ENCODE measurements at places on chromosomes 2 and 18.

DNA sequence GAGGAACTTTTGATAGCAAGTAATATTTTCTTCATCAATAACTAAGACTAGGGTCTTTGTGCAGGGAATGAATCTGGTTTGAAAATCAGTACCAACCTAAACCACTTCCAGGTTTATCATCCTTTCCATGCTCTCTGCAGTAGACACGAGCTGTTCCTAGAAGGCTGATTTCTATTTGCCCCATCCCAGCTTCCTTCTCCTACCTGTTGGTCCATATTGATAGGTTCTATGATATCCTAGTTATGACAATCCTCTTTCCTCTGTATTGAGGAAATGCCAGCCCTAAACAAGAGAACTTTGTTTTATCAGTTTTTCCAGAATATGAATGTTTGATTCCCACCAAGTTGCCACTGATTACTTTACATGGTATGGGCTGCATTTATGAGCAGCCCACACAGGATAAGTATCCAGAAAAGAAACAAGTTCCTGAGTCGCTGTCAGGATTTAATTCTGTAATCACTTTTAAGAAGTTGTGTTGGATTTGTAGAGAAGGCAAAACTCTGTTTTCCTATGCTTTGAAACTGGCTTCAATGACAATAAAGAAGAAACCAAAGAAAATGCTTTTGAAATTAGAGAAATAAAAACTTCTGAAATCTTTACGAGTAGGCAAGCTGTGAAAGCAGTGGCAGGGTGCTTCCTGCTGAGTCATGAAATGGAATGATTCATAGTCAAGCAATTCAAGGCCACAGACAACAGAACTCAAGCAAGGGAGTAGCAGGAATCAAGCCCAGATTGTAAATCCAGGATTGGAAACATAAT is 37.3 kb upstream of the TANK start:
- DNase-seq, result no peak

DNA sequence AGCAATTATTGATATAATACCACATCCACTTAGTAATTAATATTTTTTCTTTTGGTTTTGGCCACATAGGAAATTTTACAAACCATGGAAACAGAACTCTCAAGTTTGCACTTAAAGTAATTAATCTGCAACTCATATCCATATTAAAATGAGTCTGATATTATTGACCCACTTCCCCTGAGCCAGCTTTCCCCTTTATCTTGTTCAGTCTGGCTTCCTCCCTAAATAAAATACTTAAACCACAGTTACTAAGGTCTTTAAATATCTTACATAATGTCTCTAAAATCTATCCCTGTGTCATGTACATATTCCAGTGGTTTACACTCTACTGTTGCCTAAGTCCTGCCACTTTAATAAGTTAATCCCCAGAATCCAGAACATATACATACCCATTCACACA is 564.9 kb upstream of the FSHR start:
- DNase-seq, result no peak

DNA sequence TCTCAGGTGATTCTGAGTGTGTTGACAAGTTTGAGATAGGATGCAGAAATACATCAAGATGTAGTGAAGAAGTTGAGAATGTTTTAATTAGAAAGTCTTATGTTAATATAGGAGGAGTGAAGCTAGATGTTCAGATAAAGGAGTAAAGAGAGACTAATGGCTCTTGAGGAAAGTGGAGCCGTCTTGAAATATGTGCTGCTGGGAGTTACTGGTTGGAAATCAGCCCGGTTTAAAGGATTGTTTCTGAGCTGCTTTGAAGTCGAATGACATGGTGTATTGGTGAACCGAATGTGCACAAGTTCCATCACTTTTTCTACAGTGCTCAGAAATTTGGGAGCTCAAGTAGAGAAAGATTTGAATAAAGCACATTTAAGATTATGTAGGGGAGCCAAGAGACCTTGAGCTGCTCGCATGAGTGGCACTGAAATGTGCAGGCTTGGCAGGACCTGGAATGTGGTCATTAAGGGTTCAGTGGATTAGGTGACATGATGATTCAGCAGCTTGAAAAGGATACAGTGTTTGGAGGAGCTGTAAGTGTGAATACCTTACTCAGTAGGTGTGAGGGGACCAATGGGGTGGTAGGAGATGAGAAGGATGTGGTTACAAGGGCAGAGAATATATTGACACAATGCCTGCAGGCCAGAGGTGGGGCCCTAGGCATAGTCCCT is 68.6 kb downstream of the CAB39 start:
- DNase-seq, result no peak

DNA sequence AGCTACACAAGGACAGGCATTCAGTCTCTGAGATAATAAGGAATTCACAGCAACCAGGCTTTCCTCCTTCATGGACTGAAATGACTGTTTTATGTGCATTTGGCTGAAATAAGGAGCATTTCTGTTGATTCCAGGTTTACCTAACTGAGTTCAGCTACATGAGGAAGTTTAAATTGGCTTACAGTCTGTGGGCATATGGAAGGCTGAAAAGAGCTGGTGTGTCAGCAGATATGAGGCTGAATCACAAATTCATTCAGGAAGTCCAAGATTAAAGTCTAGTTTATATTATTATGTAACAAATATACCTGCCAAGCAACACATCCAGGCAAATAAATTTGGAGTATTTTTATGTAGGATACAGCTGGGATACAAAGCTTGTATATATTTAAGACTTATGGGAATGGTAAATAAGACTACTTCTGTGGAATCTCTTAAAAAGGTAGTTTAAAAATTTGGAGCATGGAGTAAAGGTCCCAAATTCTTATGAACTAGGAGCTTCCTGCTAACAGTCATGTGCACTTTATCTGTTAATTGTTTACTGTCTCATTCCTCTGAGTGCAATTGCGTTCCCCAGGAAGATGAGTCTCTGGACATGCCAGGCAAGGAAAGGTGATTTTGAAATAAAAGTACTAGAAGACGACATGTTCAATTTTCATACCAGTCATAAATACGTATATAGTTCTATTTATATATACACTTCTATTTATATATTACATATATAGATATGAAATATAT is 53.0 kb downstream of the ZC3H8 start:
- DNase-seq, result no peak

DNA sequence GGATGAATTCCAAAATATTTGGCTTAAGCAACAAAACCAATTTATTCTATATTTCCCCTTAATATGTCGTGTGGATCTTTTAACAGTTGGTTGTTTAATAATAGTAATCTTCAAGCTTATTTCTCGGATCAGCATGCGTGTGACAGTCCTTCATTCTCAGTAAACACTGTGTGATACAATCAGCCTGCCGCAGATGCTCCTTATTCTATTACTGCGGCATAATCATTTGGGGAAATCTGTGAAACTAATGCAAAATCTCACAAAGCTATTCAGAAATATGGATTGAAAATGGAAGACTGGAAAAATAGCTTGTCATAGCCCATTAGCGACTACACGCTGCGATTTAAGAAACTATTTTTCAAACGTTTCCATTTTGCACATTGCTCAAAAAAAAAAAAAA is 36.9 kb downstream of the LINC00305 start:
- no peak for DNase-seq

DNA sequence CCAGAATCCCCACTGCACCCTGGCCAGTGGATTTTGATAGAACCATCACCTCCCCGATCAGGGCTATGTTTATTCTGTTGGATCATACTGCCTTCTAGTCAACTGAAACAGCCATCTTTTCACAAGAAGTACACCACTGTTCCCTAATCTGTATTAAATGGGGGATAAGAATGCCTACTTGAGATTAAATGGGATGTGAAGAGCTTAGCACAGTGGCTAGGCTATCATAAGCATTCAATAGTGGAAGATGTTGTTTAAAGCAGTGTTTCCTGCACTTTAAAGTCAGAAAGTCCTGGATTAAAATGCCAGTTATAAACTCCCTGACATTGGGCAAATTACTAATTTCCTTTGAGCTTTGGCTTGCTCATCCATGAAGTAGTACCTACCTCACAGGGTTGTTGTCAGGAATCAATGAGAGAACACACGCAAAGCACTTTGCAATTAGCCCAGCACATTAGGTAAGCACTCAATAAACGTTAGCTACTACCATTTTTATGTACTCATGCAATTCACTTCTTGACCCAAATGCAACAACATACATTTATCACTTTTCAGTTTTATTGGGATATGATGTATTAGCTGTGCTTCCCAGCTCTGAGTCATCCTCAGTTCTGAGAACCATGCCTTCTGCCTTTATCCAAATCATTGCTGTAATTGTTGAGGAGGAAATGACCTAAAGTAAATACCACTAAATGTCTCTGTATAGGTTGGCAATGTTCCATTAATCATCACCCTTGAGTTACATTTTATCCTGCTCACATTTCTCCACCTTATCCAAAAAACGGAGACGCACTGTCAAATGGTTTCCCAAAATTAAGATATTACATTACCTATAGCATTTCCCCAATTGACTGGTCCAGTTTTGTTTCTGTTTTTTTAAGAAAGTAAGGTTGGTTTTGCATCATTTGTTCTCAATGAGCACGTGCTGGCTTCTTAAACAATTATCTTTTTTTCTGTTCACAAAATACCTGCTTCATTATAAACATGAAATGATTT is 2.1 kb downstream of the TMEM247 start:
- no peak for DNase-seq

GRCh38 chr18:13579874-13580273 is 146.5 kb downstream of the FAM210A start:
- no peak for DNase-seq

DNA sequence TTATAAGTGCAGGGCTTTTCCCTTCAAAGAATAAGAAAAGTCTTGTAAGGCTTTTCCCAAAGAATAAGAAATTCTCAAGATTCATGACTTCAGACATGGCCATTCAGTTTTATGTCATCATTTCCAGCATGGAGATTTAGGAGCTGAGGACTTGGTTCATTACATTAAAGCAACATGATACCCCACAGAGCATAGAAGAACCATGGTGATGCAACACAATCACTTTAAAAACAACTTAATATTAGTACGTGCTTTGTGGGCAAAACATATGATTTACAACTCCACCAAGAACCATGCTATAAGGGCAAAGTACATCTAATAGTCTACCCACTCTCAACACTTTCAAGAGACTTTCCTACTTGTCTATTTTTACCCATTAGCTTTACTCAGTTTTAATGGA is 214.4 kb downstream of the SRBD1 start:
- no peak for DNase-seq

GRCh38 chr2:186664385-186665043 is 29.3 kb upstream of the FAM171B start:
- DNase-seq, result no peak

GRCh38 chr2:197760293-197760657 is 24.8 kb downstream of the BOLL start:
- no peak for DNase-seq

DNA sequence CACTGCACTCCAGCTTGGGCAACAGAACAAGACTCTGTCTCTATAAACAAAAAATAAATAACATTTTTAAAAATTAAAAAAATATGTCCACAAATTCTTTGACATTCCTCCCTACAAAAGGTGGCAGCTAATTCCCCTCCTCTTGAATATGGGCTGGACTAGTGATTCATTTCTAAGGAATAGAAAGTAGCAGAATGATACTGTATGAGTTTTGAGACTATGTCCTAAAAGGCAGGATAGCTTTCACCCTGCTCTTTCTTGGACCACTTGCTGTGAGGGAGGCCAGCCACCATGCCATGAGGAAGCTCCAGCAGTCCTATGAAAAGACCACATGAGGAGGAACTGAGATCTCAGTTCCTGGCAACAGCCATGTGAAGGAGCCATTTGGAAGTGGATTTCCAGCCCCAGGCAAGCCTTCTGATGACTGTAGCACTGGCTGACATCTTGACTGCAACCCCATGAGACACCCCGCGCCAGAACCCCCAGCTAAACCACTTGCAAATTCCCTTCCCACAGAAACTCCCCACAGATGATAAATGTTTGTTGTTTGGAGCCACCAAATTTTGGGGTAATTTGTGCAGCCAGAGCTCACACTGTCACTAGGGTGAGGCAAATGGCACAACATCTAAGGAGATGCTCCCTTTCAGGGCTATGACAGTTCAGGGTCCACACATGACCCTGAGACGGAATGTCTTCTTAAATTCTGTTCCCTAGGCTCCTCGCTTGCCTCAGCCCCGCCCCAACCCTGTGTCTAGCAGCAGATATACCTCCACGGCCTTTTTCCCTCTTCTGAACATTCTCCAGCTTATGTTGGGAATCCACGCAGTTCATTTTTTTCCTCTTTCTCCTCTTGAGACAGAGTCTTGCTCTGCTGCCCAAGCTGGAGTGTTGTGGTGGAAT is 17.1 kb upstream of the ATOH8 start:
- no peak for DNase-seq

DNA sequence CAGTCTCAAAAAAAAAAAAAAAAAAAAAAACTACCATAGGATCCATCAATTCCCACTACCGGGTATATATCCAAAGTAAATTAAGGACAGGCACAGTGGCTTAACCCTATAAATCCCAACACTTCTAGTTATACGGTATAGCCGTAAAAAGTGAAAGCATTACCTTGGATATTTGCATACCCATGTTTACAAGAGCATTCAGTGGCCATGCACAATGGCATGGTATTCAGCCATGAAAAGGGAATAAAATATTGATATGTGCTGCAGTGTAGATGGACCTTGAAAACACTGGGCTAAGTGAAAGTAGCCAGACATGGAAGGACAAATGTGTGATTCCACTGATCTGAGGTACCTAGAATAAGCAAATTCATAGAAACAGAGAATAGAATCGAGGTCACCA is 111.8 kb upstream of the CAB39 start:
- DNase-seq, result no peak

DNA sequence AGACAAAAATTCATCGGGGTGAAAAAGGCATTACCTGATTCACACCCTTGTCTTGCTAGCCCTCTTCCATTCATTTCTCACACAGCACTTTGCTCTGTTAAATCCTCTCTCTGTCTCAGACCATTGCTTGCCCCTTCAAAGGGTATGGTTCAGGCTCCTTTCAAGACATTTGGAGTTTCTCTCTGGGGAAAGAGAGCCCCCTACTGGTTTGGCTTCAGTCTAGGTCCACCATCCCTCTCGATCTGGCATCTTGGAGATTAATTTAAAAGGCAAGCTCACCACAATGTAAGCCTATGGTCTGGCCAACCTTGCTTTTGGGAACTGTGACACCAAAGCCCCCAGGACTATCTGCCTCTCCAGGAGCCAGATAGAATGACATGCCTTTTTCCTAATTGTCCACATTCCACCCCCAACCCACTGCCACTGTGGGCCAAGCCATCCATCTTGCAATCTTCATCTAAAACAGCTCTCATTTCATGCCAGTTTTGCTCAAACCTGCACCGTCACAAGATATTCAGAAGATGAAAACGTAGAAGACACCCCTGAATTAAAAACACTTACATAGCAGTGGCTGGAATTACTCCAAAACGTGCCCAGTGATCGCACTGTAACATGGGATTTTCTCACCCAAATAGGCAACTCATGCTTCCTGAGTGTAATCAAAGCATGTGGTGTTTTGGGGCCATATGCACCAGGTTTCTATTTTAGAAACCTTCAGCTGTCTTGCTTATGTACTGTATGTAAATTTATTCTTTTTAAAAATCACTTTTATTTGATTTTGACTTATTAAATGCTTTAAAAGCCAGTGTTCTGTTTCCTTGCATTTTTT is 93.9 kb downstream of the FARSB start:
- no peak for DNase-seq

- DNase-seq, result no peak
Measured at GRCh38 chr18:48230467-48231113, 178.6 kb downstream of the ZBTB7C start.

GRCh38 chr2:101500180-101500579 is 25.3 kb upstream of the RFX8 start:
- DNase-seq, result no peak
